GM23338 (cell line): ENCODE measurements at places on chromosomes 12 and 14. TPM values are rescaled to one million over a fixed set of nuclear protein-coding genes. Genes with fewer than 3 reads are reported as not detected.

DNA sequence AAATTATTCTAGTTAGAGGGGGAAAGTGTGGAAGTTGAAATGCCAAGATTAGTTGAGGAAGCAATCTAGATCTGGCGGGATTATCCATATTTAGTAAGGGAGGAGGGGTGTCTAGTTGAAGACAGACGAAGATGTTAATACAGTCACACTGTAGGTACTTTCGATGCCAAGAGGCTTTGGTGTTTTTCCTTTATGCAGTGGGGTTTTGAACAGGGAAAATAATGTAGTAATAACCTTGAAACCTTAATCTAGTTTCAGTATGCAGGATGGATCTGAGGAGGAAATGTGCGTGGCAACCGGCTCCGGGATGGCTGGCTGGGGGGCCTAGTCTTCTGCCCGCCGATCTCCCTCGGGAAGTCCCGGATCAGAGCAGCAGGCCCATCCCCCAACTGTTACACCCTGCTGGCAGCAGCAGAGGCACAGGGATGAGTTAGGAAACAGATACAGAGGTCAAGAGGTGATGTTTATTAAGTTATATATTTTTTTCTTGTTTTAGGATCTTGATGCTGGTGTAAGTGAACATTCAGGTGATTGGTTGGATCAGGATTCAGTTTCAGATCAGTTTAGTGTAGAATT is 27.4 kb downstream of the MDM2 start:
- H3K36me3 ChIP-seq: peaks cover 62% of the 10 kb centered on the region
- no peak overlapping the region for H3K27ac ChIP-seq
- H3K4me3 ChIP-seq: no peak overlapping the region
- peaks cover 5% of the 10 kb centered on the region for H3K4me1 ChIP-seq
- no peak for DNase-seq
- H3K27me3 ChIP-seq: no peaks in the 10 kb centered on the region

- no peaks in the 10 kb centered on the region for H3K27me3 ChIP-seq
- no peaks in the 10 kb centered on the region; the same call in 1 of the 2 replicates for H3K36me3 ChIP-seq
- no peak overlapping the region for H3K4me3 ChIP-seq
- no peak for DNase-seq
- no peak overlapping the region for H3K27ac ChIP-seq
- H3K4me1 ChIP-seq: peaks cover 2% of the 10 kb centered on the region; the same call in 1 of the 2 replicates
These were observed 266.4 kb downstream of the SSPN start for GRCh38 chr12:26461776-26462175.

- H3K4me1 ChIP-seq: no peaks in the 10 kb centered on the region; the same call in 1 of the 2 replicates
- no peak overlapping the region for H3K27ac ChIP-seq
- DNase-seq: no peak
- peaks cover 40% of the 10 kb centered on the region for H3K27me3 ChIP-seq
These were observed 2.2 kb downstream of the RIN3 start for GRCh38 chr14:92515546-92516343.

GRCh38 chr14:83289390-83289789 is 1755.7 kb upstream of the SEL1L start:
- no peaks in the 10 kb centered on the region for H3K4me1 ChIP-seq
- no peak overlapping the region for H3K27ac ChIP-seq
- no peaks in the 10 kb centered on the region for H3K27me3 ChIP-seq
- DNase-seq: no peak
- no peak overlapping the region for H3K4me3 ChIP-seq
- no peaks in the 10 kb centered on the region for H3K36me3 ChIP-seq

TBC1D30 gene
- 1.8 and 2.9 TPM in 2 replicates for polyA plus RNA-seq
